WTC11 (cell line): ENCODE measurements at places on chromosomes 1 and 21. TPM values are rescaled to one million over a fixed set of nuclear protein-coding genes. Genes with fewer than 3 reads are reported as not detected.
A peak's percentile ranks its signal among the peaks of the same experiment; 100 is the strongest.

DNA sequence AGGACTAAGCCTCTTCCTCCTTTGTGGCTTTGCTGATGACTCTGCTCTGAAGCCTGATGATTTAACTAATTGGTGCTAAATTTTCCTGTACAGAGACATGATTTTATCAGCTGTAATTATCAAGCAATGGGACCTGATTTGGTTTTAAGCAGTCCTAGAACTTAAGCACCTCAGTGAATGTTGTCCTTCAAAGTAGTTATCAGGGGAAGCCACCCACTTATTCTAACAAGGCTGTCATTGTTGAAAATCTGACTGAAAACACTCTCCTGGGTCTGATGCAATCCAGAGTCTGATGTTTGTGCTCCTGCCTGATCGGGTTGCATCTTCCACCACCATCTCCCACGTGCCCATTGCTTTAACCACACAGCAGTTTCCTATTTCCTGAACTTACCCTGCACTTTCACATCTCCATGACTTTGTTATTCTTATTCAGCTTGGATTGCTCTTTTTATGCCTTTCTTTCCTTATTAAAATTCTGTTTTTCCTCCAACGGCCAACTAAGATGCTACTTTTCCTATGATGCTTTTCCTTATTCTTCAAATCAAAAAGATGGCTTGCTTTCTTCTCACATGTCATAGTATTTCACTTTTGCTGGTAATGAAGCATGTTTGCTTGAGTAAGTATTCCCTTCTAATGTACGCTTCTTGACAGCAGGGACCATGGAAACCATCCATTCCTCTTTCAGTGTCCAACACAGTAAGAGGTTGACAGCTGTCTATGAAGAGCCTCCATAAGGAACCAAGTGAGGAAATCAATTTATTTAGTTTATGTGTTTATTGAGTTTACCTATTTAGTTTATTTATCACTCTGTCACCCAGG, 55.0 kb downstream of the S1PR1 start:
- DNase-seq, result no peak

DNA sequence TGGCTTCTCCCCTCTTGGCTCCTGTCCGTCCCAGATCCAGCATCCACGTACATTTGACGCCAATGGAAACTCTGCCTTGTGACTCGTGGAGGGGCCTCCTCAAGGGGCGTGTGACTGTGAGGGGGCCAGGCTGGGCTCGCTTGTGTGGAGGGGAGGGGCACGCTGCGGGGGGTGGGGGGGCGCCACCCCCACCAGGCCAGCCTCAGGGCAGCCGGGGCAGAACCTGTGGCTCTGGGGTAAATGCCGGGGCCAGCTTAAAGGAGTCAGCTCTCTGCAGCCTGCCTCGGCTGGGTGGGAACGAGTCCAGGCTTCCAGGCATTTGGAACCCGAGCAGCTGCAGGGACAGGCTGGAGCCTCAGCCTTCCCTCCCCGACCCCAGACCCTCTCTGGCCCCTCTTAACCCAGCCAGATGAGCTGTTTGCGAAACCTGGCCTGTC, 94.1 kb downstream of the SIK1 start:
- peak; percentile 28 for DNase-seq

GRCh38 chr1:235434001-235434400, 66.8 kb downstream of the TBCE start:
- peak; percentile 28 for DNase-seq

DNA sequence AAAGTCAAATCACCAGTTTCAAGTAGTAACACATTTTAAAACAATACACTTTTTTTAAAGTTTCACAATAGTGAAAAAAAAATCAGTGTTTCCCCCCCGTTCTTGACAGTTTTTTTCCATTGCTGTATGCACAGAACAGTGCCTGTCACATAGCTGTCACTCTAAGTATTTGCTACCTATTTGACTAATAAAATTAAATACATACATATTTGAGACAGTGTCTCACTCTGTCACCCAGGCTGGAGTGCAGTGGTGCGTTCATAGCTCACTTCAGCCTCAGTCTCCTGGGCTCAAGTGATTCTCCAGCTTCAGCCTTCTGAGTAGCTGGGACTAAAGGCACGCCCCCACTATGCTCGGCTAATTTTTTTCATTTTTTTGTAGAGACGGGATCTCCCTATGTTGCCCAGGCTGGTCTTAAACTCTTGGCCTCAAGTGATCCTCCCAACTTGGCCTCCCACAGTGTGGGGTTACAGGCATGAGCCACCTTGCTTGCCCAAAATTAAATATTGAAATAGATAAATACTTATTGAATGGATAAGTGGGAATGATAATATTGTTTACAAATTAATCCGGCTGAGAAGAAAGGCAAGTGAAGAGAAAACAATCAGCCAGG, 12.6 kb upstream of the RHBG start:
- DNase-seq, result no peak

- no peak for DNase-seq
These were observed 33.0 kb downstream of the RIPPLY3 start for GRCh38 chr21:37039411-37040075.

GRCh38 chr1:226419284-226420029, 11.6 kb upstream of the PARP1 start:
- no peak for DNase-seq

DNA sequence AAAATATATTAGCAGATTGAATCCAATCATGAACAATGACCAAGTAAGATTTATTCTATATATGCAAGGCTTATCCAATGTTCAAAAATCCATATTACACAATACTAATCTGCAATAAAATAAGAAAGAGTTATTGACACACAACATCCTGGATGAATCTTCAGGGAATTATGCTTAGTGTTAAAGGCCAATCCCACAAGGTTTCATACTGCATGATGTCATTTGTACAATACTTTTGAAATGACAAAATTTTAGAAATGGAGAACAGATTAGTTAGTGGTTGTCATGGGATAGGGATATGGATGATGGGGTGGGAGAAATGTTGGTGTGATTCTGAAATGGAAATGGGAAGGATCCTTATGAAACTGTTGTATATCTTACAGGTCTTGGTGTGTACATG, 425.7 kb downstream of the SIPA1L2 start:
- no peak for DNase-seq

GRCh38 chr21:28991861-28992525, 684 bp downstream of the LTN1 start:
- no peak for DNase-seq

DNA sequence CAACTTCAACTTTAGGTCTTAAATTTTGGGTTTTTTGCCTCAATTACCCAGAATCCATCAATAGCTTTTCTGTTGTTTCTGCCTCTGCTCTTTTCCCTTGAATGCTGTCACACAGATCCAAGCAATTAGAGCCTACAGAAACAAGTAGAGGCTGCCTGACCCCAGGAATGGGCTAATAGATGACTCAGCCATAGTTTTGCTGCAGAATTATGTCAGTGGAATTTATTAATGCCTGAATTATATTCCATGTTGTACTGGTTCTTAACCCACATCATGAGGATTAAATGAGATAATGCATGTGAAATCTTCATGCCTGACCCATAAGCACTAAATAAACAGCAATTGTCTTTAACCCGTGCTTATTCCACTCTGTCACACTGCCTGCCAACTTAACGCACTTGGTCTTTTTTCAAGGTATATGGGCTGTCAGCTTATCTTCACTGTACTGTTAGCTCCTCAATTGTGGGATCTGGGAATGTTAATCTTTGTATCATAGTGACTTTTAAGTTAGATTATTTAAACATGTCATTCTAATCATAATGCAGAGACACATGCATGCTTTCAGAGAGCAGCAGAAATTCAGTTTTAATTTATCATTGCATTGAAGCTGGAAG, 213.3 kb downstream of the ROR1 start:
- no peak for DNase-seq

DNA sequence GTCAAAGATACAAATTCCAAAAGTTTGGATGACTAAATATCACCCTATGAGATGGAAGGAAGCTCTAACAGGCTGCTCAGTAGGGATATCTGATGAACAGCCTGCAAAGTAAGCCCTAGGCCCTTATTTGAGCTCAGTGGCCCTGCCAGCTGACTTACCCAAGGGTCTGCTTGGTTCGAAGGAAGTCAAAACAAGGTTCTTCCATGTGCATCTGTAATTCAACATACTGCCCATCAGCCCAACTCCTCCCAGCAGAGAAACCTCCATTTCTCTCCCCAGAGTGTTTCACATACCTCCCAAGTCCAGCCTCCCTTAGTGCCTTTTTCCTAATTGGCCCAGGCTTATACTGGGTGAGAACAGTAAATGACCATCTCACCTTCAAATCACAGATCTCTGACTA, 86.6 kb downstream of the NRDC start:
- no peak for DNase-seq

GRCh38 chr1:30785181-30785580, 27.6 kb upstream of the LAPTM5 start:
- no peak for DNase-seq

- DNase-seq, result peak; percentile 70
These were observed 69.2 kb upstream of the SSBP3 start for GRCh38 chr1:54475357-54475881.

- no peak for DNase-seq
These were observed 1037.2 kb downstream of the ADGRL2 start for GRCh38 chr1:82837766-82838465.

DNA sequence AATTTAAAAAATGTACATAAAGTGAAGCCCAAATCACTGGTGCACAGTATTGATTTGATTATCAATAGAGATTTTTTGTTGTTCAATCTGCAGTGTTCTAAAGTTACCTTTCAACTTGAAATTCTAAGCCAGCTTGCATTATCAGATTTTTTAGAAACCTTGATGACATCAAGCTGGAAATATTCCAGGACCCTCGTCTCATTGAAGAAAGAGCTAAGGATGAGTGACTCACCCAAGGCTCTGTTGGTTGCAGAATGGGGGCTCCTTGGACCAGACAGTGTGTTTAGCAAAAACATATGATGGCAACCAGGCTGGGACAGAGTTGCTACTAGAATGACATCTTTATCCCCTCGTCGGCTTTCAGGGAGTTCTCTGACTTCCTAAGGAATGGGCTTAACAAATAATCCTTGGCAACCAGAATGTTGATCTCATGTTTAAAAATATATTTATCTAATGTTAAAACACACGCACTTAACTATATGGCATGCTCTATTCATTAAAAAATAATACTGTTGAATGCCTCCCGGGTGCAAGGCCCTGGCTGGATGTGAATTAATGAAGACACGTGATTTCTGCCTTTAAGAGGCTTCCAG, 79.7 kb downstream of the RUNX3 start:
- no peak for DNase-seq

Gene OR2G6
- total RNA-seq, result not detected in 3 replicates

Gene AMY2A
- 0.48 to 0.55 TPM (median 0.55 TPM) in 3 replicates for total RNA-seq

Gene CD52
- total RNA-seq, result 2.8 to 3.7 TPM (median 3.4 TPM) in 3 replicates

Gene PTPN7
- total RNA-seq, result 0.98 to 1.1 TPM (median 1.1 TPM) in 3 replicates

Gene MR1
- 0.28 to 0.64 TPM (median 0.30 TPM) in 3 replicates for total RNA-seq

Gene CAMK1G
- 0.28 to 0.96 TPM (median 0.50 TPM) in 3 replicates for total RNA-seq

Gene CBS
- 582 to 844 TPM (median 591 TPM) in 3 replicates for total RNA-seq

Gene FLAD1
- 71.1 to 88.3 TPM (median 71.2 TPM) in 3 replicates for total RNA-seq

Gene PLA2G5
- total RNA-seq, result 0.30 TPM in 1 of 3 replicates, not detected in the others

Gene GIPC2
- 0.83 to 1.6 TPM (median 1.1 TPM) in 3 replicates for total RNA-seq

Gene TMEM222
- 24.9 to 29.8 TPM (median 28.7 TPM) in 3 replicates for total RNA-seq
